ENCODE measurements at places on chromosomes 12 and 14.

DNA sequence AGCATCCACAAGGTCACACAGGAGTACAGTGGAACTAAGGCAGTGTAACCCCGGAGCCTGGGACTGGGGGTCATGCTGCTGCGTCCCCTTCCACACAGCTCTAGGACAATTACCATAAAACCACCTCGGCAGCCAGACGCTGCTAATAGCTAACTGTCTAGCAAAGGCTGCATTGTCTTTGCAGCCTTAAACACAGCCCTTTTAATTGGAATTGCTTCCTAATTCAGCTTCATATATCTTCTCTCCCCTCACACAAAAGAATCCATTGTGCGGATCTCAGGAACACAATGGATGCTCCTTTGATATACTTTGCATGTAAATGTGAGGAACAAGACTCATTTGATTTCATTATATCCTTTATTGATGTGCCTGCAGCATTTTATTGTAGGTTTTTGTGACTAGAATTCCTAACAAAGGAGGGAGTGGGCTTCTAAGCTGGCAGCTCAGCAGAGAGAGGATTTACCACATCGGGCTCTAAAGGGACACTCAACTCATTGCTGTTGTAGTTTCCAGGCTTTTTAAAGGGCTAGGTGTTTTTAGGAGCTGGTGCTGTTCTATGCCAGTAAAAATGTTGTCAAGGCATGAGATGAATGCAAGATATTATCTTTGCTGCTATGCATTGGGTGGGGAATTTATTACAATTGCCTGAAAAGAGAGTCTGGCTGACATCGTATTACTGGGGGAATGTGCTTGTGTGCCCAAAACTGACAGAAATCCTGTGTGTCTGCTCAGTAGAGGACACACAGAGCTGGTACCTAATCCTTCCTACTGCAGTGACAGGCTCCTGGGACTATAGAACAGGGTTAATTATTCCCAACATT lies 30.4 kb upstream of the DACT1 start:
- DNase-seq = no peak

- no peak for DNase-seq
Measured at GRCh38 chr12:30996255-30996654, 69.7 kb downstream of the TSPAN11 start.

DNA sequence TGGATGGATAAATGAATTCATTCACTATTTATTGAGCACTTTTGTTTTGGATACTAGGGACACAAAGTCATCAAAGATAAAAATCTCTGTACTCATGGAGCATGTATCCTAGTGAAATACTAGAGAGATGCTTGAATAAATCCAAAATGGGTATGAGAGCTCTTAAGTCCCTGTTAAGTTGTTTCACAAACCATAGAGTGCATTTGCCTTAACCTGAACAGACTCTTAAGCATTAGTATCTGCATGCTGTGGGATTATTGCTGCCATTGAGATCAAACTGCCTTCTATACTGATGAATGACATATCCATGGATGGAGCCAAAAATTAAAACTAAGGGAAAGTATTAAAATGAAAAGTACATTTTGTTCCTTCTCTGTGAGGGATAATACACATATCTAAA lies 206.5 kb upstream of the KRR1 start:
- DNase-seq = no peak

DNA sequence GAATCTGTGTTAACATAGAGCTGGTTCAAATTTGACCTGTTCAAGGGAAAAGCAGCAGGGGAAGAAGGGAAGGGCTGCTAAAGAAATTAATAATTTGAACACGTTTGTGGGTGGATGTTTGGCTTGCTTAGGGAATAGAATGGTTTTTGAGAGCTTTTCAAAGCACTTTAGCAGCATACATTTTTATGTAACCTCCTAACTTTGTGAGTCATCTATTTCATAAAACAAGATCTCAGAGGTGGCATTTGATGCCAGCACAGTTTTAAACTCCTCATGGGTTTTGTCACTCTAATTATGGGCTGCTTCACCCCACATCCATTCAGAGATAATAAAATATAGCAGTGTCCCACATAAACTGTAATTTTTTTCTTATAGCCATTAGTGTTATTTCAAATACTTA lies 143.8 kb downstream of the ACSS3 start:
- DNase-seq = no peak

DNA sequence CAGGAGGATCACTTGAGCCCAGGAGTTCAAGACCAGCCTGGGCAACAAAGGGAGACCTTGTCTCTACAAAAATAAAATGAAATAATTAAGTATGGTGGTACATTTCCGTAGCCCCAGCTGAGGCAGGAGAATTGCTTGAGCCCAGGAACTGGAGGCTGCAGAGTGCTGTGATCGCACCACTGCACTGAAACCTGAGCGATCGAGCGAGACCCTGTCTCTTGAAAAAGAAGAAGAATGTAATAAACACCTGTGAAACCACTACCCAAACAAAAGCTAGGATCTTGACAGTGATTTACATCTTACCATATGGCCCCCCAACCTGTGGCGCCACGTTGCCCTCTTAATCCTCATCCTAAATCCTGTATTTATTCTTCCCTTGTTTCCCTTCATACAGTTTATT lies 5.7 kb upstream of the DTX1 start:
- no peak for DNase-seq

DNA sequence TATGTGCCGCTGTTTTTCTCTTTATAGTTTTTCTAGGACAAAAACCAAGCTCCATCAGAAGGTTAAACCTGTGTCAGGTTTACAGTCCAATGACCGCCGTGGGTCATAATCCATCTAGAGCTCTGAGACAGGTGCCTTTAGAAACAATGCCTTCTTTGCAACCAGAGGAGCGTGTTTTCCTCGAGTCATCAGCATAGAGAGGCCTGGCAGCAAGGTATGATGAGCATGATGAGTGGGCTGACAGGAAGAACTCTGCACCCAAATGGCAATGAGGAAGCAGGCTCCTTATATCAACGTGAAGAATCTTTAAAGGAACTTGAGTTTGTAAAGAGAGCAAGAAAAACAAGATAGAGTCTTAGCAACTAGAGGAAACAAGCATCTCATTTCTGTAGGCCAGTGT lies 60.5 kb upstream of the NUDT4 start:
- no peak for DNase-seq

DNA sequence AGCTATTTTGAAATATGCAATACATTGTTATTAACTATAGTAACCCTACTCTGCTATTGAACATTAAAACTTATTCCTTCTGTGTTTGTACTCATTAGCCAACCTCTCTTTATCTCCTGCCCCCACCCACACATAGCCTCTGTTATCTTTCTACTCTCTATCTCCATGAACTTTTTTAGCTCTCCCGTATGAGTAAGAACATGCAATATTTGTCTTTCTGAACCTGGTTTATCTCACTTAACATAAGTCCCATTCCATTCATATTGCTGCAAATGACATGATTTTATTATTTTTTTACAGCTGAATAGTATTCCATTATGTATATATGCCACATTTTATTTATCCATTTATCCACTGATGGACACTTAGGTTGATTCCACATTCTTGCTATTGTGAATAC lies 79.0 kb upstream of the AMIGO2 start:
- DNase-seq = no peak

GRCh38 chr14:96195441-96196081 lies 9.1 kb upstream of the BDKRB2 start:
- no peak for DNase-seq

DNA sequence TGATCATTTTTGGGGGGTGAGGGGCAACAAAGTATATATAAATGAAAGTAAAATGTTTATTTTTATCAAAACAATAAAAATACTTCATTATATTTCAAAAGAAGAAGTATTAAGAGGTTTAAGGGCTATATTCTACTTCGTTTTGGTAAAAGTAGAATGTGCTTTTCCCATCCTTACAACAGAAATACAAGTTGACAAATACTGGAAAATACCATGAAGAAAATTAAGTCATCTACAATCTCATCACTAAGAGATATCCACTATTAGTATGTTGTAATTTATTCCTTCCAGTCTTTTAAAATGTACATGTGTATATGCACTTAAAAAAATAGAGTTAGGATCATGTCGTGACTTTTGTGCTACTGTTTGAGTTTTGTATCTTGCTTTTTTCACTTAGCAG lies 92.8 kb downstream of the PCNX1 start:
- no peak for DNase-seq

DNA sequence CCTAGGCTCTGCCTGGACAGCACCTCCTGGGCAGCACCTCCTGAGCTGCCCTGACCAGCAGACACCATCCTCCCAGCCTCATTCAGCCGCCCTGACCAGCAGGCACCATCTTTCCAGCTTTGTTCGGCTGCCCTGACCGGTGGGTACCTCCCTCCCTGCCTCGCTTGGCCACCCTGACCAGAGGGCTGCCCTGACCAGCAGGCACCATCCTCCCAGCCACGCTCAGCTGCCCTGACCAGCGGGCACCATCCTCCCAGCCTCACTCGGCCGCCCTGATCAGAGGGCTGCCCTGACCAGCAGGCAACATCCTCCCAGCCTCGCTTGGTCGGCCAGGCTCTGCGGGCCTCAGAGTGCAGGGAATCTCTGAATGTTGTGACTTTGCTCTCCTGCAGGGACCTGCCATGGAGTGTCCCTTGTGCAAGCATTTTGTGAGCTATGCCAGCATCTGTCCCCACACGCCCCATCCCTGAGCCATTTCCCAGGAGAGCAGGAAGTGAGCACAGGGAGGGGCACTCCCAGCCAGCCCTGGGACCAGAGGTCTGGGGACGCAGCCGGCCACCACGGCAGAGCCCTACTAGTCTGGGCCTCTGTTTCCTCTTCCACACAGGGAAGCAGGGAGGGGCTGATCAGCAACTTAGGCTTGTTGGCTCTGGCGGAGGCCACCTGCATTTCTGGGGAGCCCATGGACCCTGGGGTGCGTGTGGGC lies 265.5 kb downstream of the SEC23A start:
- DNase-seq = no peak

GRCh38 chr14:24971255-24971654 lies 78.7 kb downstream of the STXBP6 start:
- no peak for DNase-seq

GRCh38 chr12:29818916-29819623 lies 35.3 kb upstream of the TMTC1 start:
- DNase-seq = no peak

DNA sequence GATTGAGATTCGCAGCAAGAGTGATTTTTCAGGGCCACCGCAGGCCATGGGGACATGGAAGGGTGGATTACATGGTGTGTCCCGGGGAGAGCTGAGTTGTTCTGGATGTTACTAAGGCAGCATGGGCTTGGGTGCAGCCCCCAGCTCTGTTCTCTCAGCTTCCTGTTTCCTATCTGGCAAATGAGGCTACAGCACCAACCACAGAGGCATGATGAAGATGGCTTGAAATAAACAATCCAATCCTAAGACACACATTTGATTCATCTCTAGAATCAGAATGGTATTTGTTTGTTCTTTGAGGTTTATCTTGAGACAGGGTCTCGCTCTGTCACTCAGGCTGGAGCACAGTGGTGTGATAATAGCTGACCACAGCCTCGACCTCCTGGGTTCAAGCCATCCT lies 21.6 kb downstream of the GLTP start:
- DNase-seq = no peak

DNA sequence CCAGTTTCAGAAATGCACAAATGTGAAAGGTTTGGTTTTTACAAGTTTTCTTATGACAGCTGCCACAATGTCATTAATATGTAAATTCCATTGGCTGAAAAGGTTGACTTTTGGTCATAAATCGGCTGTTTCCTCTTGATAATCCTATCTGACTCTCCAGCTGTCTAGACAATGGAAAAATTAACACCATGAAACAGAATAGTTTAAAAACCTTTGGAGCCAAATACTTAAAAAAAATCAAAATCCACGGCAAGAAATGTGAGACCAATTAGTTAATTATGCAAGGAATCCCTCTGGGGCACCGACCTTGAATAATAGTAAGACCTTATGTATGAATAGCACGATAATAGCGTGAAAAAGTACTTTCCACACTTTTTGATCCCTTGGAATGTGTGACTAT lies 138.0 kb downstream of the ZNF664 start:
- no peak for DNase-seq

DNA sequence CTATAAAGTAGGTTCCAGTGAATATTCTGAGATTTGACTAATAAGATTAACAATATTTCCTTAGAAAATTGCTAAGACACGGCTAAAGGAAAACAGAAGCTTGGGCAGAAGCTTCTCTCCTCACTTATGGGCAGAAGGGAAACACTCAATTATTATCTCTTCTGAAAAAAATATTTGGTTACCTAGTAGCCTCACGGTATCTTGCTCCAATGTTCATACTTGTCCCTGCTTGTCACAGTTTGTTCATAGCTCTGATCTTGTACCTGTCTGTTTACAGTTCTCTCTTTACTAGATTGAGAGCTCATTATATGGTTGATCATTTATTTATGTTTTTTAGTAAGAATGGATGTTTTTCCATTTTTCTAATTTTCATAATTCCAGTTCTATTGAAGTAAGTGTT lies 458.0 kb upstream of the ATP2B1 start:
- no peak for DNase-seq

DNA sequence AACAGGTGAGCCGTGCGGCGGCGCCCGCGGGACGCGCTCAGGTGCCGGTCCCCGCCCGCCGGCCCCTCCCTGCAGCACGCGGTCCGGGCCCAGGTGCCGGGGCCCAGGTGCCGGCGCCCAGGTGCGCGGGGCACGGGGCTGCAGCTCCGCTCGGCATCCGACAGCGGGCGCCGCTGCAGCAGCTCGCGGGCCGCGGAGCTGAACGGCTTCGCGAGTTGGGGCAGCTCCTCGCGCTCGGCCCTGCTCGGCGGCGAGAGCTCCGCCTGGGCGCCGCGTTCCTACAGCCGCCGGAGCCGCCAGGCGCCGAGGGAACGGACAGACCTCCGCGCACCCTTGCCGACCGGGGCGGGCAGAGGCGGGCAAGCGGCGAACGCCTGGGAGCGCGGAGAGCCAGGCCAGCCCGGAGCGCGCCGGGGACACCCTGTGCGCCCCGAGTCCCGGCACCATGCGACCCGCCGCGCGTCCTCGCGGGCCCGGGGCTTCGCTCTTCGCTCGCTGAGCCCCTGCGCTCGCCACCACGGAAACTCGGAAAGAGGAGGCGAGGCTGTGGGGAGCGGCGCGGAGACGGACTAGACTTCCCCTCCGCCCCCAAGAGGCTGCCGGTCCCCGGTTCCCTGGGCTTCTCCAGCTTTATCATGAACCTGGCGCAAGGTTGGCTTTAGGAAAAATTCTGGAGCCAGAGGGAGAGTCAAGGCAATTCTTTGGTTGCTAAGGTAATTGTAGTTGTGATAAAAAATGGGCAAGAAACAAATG lies at the start of gene RGS6:
TSS of gene RGS6 (plus strand) at position 201 of the 753 bp plus-strand sequence.
- no peak for DNase-seq

GRCh38 chr12:83390186-83390585 lies 703.5 kb downstream of the TMTC2 start:
- DNase-seq = no peak

- no peak for DNase-seq
Measured at GRCh38 chr14:64929014-64929359, 13.6 kb downstream of the GPX2 start.

GRCh38 chr14:50766338-50766886 lies 64.5 kb downstream of the NIN start:
- no peak for DNase-seq

GRCh38 chr12:26461776-26462175 lies 266.4 kb downstream of the SSPN start:
- DNase-seq = no peak

GRCh38 chr12:109582636-109583035 lies 9.0 kb downstream of the MVK start:
- DNase-seq = no peak

GRCh38 chr12:65930114-65930828 lies 106.0 kb downstream of the HMGA2 start:
- DNase-seq = no peak

GRCh38 chr14:66645716-66646115 lies 137.8 kb downstream of the GPHN start:
- no peak for DNase-seq

GRCh38 chr12:47834199-47834903 lies 14.6 kb upstream of the HDAC7 start:
- DNase-seq = no peak

- DNase-seq = no peak
Measured at GRCh38 chr14:100056431-100056830, 8.8 kb upstream of the EVL start.

Measured in T follicular helper cell (primary cell).